ENCODE measurements at places on chromosomes 6 and 20. TPM values are rescaled to one million over a fixed set of nuclear protein-coding genes. Genes with fewer than 3 reads are reported as not detected.

The PRL gene
- not detected for total RNA-seq

The USP49 gene
- total RNA-seq: 1.3 TPM

The DUSP15 gene
- not detected for total RNA-seq

The BPIFA1 gene
- not detected for total RNA-seq

DNA sequence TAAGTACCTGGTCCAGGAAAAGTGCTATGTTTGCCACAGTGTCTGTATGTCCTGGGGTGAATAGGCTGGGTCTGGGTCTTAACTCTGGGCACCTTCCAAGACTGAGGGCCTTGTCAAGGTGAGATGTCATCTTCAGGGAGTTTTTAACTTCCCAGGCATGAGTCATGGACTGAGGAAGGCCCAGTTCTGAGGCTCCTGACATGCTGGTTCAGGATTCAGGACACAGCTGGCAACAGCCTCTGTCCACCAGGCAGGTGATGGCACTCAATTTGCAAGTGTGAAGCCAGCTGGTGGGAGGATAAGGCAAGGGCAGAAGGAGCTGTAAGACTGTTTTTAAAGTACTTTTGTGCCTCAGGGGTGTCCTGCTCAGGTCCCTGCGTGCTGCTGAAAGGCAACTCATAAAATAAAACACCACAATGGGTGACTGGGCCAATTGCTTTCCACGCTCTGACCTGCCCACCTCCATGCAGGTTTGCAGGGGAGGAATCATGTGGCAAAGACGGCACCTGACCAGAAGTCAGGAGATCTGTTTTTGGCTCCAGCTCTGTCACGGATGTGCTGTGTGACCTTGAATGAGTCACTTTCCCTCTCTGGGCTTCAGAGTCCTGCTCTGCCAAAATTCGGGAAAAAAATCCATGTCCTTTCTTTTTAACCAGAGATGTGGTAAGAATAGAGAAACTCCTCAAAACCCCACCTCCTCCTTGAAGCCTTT is 4.9 kb upstream of the PACSIN1 start:
- no peaks in the 10 kb centered on the region for H3K36me3 ChIP-seq
- no peak overlapping the region for H3K27ac ChIP-seq
- peaks cover 6% of the 10 kb centered on the region for H3K4me1 ChIP-seq
- H3K27me3 ChIP-seq: peaks cover 9% of the 10 kb centered on the region
- H3K4me3 ChIP-seq: no peak overlapping the region

GRCh38 chr20:43895235-43895634 is 19.4 kb upstream of the TOX2 start:
- no peak overlapping the region for H3K4me3 ChIP-seq
- no peaks in the 10 kb centered on the region for H3K36me3 ChIP-seq
- no peak overlapping the region for H3K27ac ChIP-seq
- no peaks in the 10 kb centered on the region for H3K4me1 ChIP-seq

GRCh38 chr6:7818257-7819214 is 92.1 kb downstream of the TXNDC5 start:
- H3K27me3 ChIP-seq: no peaks in the 10 kb centered on the region
- H3K4me1 ChIP-seq: no peaks in the 10 kb centered on the region
- H3K36me3 ChIP-seq: no peaks in the 10 kb centered on the region
- no peak for DNase-seq

DNA sequence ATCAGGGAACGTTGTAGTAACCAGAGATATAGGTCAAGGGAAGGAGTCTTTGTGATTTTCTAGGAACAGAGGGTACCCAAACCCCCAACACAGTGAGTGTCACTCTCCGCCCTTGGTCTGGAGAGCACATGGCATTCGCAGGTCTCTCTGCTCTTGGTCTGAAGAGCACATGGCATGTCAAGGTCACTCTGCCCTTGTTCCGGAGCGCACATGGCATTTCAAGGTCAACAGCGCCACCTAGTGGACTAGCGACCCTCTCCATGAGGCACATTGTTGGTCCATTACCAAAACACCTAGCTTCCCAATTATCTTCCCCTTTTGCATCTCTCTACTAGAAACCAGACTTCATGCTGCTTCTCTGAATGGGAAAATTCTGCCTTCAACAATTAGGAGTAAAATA is 260.0 kb downstream of the C6orf118 start:
- no peak overlapping the region for H3K4me3 ChIP-seq
- no peaks in the 10 kb centered on the region for H3K4me1 ChIP-seq
- H3K27ac ChIP-seq: no peak overlapping the region

- H3K4me3 ChIP-seq: no peak overlapping the region
- no peak for DNase-seq
- no peak overlapping the region for H3K27ac ChIP-seq
- no peaks in the 10 kb centered on the region for H3K27me3 ChIP-seq
- H3K4me1 ChIP-seq: no peaks in the 10 kb centered on the region
- peaks cover 84% of the 10 kb centered on the region for H3K36me3 ChIP-seq
Observed at GRCh38 chr20:44495257-44495656, 19.6 kb downstream of the TTPAL start.

DNA sequence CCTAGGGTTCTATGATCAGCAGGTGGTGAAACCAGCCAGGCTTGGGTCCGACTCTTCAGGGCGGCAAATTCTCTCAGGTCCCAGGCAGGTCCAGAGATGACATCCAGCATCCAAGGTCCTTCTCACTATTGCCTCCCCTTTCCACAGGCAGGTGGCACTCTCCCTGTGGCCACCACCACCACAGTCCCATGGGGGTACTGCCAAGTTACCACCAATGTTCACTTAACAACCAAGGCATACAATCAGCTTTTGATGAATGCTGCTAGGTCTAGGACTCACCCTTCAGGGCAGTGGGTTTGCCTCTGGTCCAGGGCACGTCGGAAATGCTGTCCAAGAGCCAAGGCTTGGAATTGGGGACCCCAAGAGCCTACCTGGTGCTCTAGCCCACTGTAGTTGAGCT is 40.4 kb upstream of the UTRN start:
- no peaks in the 10 kb centered on the region for H3K36me3 ChIP-seq
- no peak overlapping the region for H3K4me3 ChIP-seq
- DNase-seq: no peak
- H3K27me3 ChIP-seq: no peaks in the 10 kb centered on the region

DNA sequence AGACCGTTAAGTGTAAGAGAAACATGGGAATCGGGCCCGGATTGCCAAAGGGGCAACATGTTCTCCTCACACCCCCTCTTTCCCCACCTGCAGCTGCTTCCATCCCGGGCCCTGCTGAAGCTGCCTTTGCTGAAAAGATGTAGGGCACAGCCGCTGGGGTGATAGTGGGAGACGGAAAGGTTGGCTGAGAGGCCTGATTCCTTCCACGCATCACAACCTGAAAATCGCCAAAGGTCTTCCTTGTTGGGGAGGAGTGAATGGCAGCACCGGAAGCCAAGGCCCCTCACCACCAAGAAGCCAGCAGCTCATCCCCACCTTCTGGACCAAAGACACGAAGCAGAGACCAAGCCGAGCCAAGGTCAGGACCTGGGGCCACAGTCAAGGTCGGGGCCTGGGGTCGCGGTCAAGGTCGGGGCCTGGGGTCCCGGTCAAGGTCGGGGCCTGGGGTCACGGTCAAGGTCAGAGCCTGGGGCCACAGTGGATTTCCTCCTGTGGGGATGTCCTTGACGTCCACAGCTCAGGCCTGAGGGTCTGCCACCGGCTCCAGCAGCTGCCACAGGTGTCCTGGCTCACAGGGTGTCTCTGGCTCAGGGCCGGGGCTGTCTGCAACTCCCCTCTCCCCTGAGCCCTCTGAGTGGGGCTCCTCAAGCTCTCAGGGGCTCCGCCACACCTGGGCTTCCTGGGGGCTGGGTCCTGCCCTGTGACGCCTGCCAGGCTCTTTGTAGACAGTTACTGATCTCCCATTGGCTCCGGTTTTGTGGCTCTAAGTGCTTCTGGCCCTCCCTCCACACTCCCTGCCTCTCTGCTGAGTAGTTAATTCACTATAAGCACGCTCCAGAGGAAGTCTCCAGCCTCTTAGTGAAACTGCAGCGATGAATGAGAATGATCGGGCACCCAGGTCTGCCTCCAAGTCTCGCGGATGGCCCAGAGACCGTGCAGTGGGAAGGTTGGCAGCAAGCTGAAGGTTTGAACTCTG is 5.5 kb upstream of the CHRNA4 start:
- no peak overlapping the region for H3K27ac ChIP-seq
- DNase-seq: no peak
- H3K4me3 ChIP-seq: no peak overlapping the region

DNA sequence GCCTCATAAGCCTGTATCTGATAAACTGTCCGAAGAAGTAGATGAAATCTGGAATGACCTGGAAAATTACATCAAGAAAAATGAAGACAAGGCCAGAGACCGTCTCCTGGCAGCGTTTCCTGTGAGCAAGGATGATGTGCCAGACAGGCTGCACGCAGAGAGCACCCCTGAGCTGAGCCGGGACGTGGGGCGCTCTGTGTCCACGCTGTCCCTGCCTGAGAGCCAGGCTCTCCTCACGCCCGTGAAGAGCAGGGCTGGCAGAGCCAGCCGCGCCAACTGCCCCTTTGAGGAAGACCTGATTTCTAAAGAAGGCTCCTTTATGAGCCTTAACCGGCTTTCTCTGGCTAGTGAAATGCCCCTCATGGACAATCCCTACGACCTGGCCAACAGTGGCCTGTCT is 33.9 kb upstream of the MTHFD1L start:
- no peak overlapping the region for H3K27ac ChIP-seq
- H3K36me3 ChIP-seq: no peaks in the 10 kb centered on the region
- no peaks in the 10 kb centered on the region for H3K27me3 ChIP-seq
- no peak overlapping the region for H3K4me3 ChIP-seq
- H3K4me1 ChIP-seq: no peaks in the 10 kb centered on the region

- no peak for DNase-seq
- no peak overlapping the region for H3K27ac ChIP-seq
- no peaks in the 10 kb centered on the region for H3K27me3 ChIP-seq
- H3K4me1 ChIP-seq: peaks cover 5% of the 10 kb centered on the region
Observed at GRCh38 chr6:2807342-2808090, 34.1 kb downstream of the SERPINB1 start.

- no peak overlapping the region for H3K27ac ChIP-seq
- no peak for DNase-seq
- no peaks in the 10 kb centered on the region for H3K36me3 ChIP-seq
Observed at GRCh38 chr20:52991830-52992229, 19.7 kb downstream of the TSHZ2 start.

DNA sequence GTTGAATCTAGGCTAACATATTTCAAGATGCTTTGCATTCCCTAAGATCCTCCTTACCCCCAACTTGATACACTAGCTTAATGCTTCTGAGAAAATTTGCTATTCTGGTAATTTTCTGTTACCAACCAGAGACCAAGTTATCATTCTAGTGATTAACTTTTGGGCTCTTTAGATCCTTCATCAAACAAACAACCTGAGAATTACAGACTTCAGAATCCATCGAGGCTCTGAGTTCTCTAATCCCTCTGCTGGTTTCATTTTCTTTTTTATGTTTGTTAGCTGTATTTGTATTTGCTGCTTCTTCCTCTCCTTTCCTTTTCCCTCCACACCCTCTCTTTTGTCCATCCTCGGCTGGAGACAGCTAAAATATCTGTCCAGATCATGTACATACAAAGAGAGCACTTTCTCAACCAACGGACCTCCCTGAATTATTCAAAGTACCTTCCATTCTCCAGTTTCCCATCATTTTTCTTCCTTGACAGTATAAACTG is 98.7 kb upstream of the RIPOR2 start:
- H3K4me1 ChIP-seq: peaks cover 41% of the 10 kb centered on the region
- H3K27me3 ChIP-seq: no peaks in the 10 kb centered on the region

Measured in CD4-positive, alpha-beta T cell (primary cell).